RKO (cell line): ENCODE measurements at places on chromosomes 13 and 19.

GRCh38 chr19:47122359-47123335 lies 8.0 kb upstream of the SAE1 start:
- DNase-seq: peak; percentile 80

DNA sequence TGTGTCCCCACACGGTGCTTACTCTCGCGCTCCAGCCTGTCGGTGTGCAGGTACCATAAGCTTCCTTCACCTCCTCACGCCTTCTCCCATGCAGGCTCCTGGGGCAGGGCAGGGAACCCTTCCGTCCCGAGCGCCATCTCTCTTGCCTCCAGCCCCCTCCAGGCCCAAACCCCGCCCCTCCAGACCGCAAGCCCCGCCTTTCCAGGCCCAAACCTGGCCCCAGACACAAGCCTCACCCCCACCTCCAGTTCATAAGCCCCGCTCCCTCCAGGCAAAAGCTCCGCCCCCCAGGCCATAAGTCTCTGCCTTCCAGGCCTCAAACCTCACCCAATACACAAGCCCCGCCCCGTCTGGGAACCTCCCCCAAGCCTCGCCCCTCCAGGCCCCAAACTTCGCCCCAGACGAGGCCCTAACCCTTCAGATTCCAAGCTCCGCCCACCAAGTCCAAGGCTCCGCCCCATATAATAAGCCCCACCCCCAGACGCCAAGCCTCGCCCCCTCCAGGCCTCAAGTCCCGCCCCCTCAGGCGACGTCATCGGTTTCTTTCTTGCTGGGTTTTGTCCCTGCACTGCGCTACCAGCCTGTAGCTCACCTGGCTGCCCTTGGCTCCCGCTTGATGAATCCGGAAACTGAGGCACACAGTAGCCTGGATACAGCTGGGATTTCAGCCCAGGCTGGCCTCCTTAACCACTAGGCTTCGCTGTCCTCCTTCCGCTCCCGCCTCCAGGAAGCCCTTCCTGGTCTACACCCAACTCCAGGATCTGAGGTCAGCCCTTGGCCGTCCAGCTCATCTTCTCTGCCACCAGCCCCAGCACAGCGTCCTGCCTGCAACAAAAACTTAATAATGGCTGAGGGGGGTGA lies 16.1 kb downstream of the MKNK2 start:
- DNase-seq: no peak

DNA sequence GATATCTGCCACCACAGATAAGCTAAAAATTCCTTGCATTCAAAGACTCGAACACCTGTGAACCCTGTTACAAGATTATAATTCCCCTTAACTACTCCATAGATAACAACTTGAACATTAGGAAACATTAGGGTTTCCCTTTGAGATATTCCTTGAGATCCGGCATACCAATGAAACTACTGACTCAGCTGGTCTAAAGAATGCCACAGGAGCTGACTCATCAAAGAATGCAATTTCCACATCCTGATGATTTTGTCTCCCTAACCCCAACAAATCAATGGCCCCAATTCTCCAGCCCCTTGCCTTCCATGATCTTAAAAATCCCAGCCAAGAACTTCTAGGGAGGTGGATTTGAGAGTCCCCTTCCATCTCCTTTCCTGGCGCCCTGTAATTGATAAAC lies 35.6 kb upstream of the ZNF599 start:
- peak; percentile 74 for DNase-seq

- peak; percentile 96 for DNase-seq
These were observed 47.7 kb upstream of the USPL1 start for GRCh38 chr13:30569901-30570576.

DNA sequence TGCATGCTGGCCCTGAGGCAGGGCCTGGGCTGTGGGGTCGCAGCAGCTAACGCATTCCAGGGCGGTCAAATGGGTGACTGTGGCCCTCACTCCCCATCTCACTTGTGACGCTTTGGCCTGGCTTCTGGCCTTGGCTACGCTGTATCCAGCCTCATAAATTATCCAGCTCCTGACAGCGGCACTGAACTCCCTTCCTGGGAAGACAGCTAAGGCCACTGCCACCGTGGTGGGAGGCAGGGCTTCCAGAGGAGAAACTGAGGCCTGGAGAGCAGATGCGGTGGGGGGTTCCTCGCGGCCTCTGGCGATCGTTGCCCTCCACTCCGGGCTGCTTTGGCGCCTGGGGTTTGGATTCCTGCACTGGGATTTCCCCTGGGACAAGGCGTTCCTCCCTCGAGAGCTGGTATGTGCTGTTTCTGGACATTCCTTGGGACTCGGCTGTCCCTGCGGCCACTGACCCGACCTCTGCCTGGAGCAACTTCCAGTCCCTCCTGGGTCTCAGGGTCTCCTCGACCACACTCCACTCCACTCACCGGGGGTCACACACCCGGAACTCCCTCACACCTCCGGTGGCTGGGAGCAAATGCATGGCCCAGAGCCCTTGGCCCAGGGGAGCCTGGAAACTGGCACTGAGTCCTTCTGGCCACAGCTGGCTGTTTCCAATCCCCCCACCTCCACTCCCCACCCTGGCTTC lies 3.4 kb downstream of the TBXA2R start:
- no peak for DNase-seq

DNA sequence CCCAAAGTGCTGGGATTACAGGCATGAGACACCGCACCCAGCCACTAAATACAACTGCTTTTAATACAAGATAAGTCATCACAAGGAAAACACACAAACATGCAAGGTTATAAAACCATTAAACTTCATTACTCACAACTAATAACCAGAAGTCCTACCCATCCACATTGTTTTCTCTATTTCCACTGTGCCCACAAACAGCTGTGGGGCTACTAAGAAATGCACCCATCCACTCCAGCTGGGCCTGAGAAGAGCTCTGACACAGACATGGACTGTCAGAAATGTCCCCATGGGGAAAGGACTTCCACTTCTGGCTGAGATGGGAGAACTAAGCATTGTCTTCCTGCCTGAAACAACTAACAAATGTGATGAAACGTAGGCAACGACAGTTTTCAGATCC lies 17.2 kb downstream of the SAFB2 start:
- no peak for DNase-seq

DNA sequence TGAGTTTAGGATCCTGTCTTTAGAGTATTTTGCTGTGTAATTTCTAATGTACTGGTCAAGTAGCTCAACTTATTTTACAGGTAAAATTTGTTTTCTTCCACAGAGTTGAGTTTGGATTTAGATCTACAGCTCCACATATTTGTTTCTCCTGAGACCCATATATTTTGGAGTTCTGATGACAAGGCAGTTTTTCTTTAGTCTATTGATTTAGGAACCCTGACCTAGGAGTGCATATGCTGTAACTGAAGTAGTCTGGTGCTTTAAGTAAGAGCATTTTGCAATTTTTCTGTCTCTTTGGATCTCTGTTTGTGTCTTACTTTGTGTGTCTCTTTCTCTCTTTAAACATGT lies 19.5 kb upstream of the SPRY2 start:
- DNase-seq: no peak

DNA sequence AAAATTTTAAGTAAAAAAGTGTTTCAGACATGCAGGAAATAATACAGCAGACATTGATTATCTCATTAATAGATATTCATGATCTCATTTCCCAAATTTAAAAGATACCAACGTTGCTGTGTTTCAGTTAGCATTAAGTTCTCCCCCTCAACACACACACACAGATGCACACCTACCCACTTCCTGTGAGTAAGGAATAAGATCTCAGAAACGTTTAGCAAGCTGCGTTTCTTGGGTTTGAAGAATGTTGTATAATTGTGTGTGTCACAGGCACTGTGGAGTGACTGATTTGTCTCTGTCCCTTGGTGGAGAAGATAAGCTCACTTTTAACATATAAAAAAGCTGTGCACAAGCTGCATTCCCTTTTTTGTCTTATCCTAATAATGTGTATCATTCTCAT lies 196.8 kb downstream of the PDS5B start:
- DNase-seq: peak; percentile 47

- no peak for DNase-seq
These were observed 600.0 kb downstream of the FGF9 start for GRCh38 chr13:22270881-22271280.

DNA sequence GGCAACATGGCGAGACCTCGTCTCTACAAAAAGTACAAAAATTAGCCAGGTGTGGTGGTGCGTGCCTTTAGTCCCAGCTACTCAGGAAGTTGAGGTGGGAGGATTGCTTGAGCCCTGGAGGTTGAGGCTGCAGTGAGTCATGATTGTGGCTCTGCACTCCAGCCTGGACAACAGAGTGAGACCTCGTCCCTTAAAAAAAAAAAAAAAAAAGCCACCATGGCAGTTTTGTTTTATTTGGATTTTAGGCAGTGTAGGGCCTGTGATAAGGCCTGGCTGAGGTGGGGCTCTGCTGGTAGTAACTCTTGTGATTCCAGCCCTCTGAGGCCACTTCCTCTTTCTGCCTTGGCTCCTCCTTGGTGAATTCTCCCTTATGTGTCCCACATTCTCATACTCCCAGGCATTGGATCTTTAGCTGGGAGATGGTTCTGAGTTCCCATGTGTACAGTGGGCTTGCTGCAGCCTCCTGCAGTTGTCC lies 39.2 kb downstream of the GATAD2A start:
- DNase-seq: no peak
